ENCODE measurements at places on chromosomes 4 and X. TPM values are rescaled to one million over a fixed set of nuclear protein-coding genes. Genes with fewer than 3 reads are reported as not detected.

DNA sequence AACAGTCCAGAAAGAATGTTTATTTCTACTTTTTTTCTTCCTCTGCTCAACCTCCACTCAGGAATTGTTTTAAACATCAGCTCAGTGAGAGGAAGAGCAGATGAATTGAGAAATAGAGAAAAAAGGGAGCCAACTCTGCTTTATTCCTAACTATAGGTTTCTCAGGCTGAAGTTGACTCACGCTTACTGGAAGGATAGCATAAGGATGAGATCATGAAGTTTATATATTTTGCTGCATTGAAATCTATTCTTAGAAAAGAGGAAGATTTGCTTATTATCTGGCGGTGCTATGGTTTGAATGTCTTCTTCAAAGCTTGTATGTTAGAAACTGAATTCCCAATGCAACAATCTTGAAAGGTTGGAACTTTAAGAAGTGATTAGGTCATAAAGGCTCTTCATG is 1673.4 kb upstream of the PCDH7 start:
- no peak for DNase-seq

The TDO2 gene
- not detected for total RNA-seq

- peak; percentile 78 for DNase-seq
Measured at GRCh38 chr4:1172971-1173757, 781 bp upstream of the SPON2 start.

- no peak for DNase-seq
Measured at GRCh38 chr4:2933566-2934076, 29.6 kb downstream of the NOP14 start.

- DNase-seq, result no peak
Measured at GRCh38 chr4:1302159-1302558, 12.5 kb downstream of the MAEA start.

DNA sequence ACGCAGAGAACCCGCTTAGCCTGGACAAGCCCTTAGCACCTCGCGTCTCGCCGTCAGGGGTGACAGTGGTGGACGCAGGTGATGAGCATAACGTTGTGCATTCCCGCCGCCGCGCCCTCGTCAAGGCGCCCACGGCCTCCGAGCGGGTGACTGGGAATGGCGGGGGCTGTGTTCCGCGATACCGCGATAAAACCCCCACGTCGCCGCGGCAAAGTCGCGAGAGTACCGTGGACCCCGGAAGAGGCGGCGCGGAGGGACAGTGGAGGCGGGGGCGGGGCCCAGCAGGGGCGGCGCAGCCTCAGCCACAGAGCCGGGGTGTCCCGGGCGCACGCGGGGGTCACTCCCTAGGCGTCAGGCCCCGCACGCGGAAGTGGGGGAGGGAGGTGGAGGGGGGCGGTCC is 53.8 kb downstream of the ZFYVE28 start:
- no peak for DNase-seq

GRCh38 chr4:52622564-52622963 is 36.5 kb downstream of the USP46 start:
- DNase-seq, result no peak

- no peak for DNase-seq
Measured at GRCh38 chr4:154545689-154546088, 4.5 kb downstream of the PLRG1 start.

DNA sequence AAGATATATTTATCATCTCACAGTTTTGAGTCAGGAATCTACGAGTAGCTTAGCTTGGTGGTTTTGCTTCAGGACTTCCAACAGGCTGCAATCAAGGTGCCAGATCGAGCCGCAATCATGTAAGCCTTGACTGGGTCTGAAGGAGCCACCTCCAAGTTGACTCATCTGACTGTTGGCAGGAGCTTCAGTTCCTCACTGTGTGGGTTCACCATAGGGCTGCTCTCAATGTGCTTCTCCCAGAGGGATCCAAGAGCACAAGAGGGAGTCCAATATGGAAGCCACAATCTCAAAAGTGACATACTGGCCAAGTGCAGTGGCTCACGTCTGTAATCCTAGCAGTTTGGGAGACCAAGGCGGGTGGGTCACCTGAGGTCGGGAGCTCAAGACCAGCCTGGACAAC is 26.5 kb downstream of the DCHS2 start:
- DNase-seq, result no peak

The DRD5 gene
- not detected for total RNA-seq

- DNase-seq, result no peak
Measured at GRCh38 chr4:79408063-79408462, at the start of gene GK2. Gene GK2 (minus strand): TSS chr4:79408228. CDS start chr4:79408200, 28 bp downstream.

- no peak for DNase-seq
Measured at GRCh38 chr4:174053895-174054294, 229.6 kb downstream of the FBXO8 start.

DNA sequence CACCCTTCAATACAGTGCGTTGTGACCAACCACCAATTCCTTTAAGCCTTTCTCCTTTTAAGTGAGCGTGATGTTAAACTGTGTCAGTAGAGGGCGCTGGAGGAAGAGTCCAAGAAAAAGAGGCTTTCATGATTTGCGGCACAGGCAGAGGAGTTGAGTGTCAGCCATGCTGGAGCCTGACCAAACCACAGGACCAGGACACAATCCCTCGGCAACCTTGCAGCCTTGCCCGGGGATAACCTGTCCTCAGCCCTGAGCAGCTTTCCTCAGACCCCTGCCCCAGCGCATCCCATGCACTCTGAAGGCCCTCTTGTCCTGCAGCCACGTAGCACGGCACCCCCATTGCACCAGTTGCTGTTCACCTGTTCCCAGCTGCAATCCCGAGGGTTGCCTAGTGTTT is 53.5 kb upstream of the SMIM31 start:
- no peak for DNase-seq

DNA sequence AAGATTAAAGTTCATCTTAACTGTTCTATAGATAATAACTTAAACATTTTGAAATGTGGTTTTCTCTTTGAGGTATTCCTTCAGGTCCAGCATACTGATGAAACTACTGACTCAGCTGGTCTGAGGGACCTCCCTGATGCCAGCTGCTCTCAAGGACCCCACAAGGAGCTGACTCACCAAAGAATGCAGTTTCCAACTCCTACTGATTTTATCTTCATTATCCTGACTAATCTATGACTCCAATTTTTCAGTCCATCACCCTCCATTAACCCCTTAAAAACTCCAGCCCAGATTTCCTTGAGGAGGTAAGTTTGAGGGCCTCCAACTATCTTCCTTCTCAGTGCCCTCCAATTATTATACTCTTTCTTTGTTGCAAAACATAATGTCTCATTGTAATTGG is 1.4 kb upstream of the UGT2B4 start:
- DNase-seq, result peak; percentile 59

GRCh38 chrX:111731351-111731750 is 50.4 kb downstream of the ALG13 start:
- no peak for DNase-seq

DNA sequence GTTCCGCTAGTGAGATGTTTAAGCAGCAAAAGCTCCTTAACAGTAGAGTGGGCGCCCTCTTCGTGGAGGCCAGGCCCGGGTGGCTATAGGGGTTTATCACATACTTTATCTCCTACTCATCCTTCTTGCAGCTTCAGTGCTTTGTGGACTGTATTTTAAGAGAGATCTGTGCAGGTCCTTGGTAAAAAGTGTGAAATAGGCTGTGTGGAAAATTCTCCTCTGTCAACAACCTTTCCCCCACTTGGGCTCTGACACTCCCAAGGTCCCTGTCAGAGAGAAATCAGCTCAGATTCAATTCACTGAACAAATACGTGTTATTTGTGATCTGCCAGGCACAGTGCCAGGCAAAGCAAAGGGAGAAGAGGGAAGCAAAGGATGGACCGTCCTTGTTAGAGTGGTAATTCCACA is 214.3 kb upstream of the PPARGC1A start:
- DNase-seq, result no peak

The TCEAL2 gene
- total RNA-seq, result 3.6 TPM

GRCh38 chr4:139175646-139176301 is 1.2 kb downstream of the ELF2 start:
- DNase-seq, result no peak

GRCh38 chr4:11468901-11469300 is 40.2 kb upstream of the HS3ST1 start:
- no peak for DNase-seq

DNA sequence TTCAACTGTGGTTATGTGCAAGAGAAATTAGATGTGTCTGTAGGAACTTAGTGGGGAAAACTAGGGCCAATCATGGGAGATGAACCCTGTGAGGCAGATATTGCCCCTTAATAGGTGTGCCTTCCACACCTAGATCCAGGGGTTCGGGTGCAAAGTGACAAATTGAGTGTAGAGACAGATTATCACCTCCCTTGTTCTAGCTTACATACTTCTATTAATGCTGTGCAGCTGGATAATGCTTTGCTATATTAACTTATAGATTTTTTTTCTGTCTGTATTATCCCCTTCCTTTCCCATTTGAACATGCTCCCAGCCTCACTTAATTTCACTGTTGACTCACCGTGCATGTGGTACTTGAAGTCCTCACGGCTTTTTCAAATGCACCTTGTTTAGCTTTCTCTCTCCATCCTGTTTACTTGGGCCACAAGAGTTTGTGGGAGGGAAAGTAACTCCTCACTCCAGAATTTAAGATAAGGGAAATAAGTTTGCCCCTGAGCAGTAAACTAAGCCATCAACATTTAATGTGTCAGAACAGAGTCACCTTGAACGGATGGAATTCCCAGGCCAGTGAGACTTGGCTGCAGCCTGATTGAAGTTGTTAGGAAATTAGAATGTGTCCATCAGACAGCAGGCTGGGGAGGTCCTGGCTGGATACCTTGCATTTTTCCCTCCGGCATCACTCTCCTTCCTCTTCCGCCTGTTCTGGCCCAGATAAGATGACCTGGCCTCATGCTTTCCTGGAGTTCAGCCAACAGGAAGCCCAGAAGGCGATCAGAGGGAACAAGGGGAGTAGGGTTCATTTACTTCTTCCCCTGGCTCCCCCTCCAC is 478.4 kb downstream of the BCOR start:
- no peak for DNase-seq

The TMEM144 gene
- total RNA-seq, result 3.5 TPM

- DNase-seq, result no peak
Measured at GRCh38 chr4:94911106-94911505, 153.4 kb downstream of the BMPR1B start.

GRCh38 chr4:70954032-70954431 is 39.4 kb upstream of the DCK start:
- no peak for DNase-seq

The CNKSR2 gene
- 3.4 TPM for total RNA-seq

The FDCSP gene
- not detected for total RNA-seq

DNA sequence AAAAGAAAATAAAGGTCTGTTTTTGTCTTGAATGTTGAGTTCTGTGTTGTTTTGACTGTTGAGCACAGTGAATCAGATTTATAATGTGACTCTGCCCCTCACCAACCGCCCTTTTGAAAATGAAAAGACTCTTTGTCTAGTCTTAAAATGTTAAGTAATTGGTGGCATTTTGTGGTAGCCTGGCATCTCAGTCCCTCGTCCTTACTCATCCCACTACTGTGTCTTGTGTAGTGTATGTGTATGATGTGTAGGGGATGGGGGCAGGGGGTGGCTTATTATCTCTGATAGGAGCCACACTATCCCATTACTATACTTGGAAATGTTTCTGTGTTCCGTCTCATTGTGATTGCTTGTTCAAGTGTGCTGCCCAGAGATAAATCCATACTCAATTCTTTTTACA is 12.2 kb downstream of the KLHL34 start:
- no peak for DNase-seq

DNA sequence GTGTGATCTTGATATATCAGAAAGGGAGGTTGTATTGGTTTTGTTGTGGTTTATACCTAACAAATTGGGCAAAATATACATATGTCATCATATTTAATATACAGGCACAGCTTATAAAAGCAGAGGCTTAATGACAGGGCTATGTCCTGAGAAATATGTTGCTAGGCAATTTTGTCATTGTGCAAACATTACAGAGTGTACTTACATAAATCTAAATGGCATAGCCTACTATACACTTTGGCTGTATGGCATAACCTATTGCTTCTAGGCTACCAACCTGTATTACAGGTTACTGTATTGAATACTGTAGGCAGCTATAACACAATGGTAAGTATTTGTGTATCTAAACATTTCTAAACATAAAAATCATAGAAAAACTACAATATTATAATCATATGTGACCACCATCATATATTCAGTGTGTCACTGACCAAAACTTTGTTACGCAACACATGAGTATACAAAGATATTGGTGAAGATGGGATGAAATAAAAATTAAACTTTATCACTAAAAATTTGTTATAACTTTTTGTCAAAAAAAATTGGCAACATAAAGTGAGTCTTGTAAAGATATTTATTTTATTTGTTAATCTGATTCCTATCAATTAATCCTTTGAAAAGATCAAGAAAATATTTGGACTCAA is 414.0 kb upstream of the HS3ST1 start:
- DNase-seq, result no peak

DNA sequence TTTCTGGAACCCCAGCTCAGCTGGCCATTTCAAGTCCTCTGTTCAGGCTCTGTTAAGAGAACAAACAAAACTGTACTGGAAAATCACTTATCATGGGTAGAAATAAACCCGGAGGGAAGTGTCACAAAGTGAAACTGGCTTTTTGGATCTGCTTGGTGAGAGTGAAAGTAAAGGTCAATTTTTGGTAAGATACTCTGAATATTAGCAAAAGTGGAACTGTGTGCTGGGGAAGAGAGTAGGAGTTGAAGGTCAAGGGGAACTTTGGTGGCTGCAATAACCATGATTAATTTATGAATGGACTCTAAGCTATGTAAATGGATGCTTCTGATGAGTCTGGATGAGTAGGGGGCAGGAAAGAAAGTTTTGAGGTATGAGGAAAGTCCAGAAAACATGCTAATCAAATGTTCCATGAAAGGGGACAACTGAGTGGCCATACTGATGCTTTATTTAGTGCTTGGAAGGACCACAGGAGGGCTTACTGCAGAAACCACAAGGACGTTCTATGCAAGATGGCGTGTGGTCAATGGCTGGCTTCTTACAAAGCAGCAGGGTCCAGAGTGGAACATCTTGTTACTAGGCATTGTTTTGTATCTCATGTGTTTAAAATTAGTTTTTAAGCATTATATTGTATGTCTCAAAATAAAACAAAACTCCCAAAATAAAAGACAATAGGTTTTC is 36.8 kb upstream of the TNIP3 start:
- DNase-seq, result no peak

GRCh38 chr4:110344165-110344564 is 131.8 kb upstream of the ENPEP start:
- DNase-seq, result no peak

The SPIN2A gene
- 0.14 TPM for total RNA-seq

The F8 gene
- total RNA-seq, result 0.22 TPM

GRCh38 chr4:102356562-102357202 is 11.4 kb upstream of the SLC39A8 start:
- DNase-seq, result no peak

GRCh38 chr4:56164907-56165306 is 216.2 kb downstream of the CEP135 start:
- DNase-seq, result no peak

The GPR82 gene
- total RNA-seq, result not detected
